HT1080 (cell line): ENCODE measurements at places on chromosomes 6 and 20.

- no peak for DNase-seq
These were observed 13.6 kb upstream of the SPAG4 start for GRCh38 chr20:35601990-35602389.

- DNase-seq, result no peak
These were observed 34.8 kb upstream of the NUP153 start for GRCh38 chr6:17741507-17741906.

- DNase-seq, result no peak
These were observed 32.1 kb downstream of the SNAI1 start for GRCh38 chr20:50014570-50015562.

GRCh38 chr6:114997813-114998292 lies 655.0 kb upstream of the HS3ST5 start:
- DNase-seq, result peak; percentile 79

DNA sequence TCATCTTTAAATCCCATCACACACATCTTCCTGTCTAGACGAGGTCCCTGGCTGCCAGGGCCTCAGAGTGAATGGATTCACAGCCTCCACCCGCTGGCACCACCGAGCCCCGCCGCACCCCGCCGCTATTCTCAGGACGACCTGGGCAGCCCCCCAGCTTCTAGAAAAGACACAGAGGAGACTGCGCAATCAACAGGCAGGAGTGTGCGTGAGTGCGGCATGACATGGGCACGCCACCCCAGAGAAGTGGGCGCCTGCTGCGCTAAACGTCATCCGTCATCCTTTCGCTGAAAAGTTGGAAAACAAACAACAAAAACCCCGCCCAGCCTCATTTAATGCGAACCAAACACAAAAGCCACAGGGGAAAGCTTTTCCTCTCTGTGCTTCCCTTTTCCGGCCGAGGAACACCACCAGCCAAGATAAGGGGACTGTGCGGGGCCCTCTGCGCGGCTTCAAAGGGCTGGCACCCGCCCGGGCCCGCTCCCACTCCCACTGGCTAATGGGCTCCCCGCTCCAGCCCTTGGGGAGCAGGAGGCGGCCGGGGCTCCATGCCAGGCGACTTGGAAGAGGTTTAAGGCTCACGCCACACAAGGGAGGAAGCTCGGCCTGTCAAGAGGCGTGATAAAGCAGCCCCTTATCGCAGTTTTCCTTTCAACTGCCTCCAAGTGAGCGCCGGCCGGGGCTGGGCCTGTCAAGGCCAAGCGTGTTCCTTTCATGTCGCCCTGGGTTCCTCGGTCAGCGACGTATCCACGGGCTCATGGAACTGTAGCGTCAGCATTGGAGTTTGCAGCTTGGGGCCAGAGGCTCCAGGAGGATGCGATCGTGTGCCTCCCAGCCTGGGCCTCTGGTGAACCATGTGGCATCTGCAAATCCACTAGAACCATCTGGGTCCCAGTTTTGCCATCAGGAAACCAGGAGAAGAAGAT lies 50.1 kb downstream of the NFATC2 start:
- no peak for DNase-seq

GRCh38 chr6:123580331-123580730 lies 56.4 kb downstream of the TRDN start:
- DNase-seq, result no peak

- DNase-seq, result no peak
These were observed 37.0 kb upstream of the AIG1 start for GRCh38 chr6:143023695-143024094.

- no peak for DNase-seq
These were observed 40.6 kb downstream of the CGA start for GRCh38 chr6:87054143-87054833.

GRCh38 chr6:158376631-158377081 lies 64.4 kb downstream of the TULP4 start:
- DNase-seq, result no peak

- peak; percentile 74 for DNase-seq
These were observed 88.0 kb downstream of the FAM217A start for GRCh38 chr6:3990692-3991491.

GRCh38 chr20:44945261-44945660 lies 14.9 kb downstream of the TOMM34 start:
- DNase-seq, result no peak

DNA sequence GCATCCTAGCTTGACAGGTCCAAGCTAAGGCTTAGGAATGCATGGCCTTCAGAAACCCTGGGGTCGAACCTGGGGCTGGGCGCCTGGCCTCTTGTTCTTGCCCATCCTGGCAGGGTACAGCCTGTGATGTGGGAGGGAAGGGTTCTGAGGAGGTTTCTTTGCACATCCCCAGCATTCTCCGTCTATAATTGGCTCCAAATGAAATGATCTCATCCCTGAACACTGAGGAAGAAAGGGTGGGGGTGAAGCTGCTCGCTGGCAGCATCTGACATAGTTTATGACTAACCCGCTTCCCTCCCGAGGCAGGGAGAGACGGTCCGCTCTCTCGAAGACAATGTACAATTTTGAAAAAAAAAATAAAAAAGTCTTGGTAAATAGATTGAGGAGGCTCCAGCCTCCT lies 67.1 kb upstream of the ZNFX1 start:
- DNase-seq, result peak; percentile 92

DNA sequence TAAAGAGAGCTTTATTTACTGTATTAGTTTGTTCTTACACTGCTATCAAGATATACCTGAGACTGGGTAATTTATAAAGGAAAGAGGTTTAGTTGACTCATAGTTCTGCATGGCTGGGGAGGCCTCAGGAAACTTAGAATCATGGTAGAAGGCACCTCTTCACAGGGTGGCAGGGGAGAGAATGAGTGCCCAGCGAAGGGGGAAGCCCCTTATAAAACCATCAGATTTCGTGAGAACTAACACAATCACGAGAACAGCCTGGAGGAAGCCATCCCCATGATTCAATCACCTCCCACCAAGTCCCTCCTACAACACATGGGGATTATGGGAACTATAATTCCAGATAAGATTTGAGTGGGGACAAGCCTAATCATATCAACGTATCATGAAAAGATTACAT lies 27.2 kb downstream of the ARID1B start:
- no peak for DNase-seq
